ENCODE measurements at places on chromosomes 12 and 14. TPM values are rescaled to one million over a fixed set of nuclear protein-coding genes. Genes with fewer than 3 reads are reported as not detected.

- DNase-seq: no peak
Measured at GRCh38 chr12:116325336-116325664, 47.8 kb upstream of the MED13L start.

C1R gene
- 211 TPM for total RNA-seq

GRCh38 chr12:114656906-114657596 is 26.9 kb downstream of the TBX3 start:
- no peak for DNase-seq

NANOG gene
- 0.17 TPM for total RNA-seq

- DNase-seq: no peak
Measured at GRCh38 chr14:55298500-55298822, 27.2 kb downstream of the FBXO34 start.

DNA sequence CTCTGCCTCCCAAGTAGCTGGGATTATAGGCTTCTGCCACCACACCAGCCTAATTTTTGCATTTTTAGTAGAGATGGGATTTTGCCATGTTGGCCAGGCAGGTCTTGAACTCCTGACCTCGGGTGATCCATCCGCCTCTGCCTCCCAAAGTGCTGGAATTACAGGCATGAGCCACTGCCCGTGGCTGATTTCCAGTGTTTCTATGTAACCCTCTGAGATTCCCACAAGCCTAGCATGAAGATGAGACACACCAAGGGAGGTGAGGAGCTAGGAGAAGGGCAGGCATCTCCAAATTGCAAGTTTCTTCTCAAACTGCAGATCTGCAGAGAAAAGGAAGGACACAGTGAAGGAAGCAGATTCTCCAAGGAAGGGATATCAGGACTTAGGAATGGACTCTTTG is 125.0 kb downstream of the CACNA1C start:
- DNase-seq: no peak

GRCh38 chr12:95548539-95549391 is 2.5 kb downstream of the USP44 start:
- DNase-seq: peak; percentile 35

DNA sequence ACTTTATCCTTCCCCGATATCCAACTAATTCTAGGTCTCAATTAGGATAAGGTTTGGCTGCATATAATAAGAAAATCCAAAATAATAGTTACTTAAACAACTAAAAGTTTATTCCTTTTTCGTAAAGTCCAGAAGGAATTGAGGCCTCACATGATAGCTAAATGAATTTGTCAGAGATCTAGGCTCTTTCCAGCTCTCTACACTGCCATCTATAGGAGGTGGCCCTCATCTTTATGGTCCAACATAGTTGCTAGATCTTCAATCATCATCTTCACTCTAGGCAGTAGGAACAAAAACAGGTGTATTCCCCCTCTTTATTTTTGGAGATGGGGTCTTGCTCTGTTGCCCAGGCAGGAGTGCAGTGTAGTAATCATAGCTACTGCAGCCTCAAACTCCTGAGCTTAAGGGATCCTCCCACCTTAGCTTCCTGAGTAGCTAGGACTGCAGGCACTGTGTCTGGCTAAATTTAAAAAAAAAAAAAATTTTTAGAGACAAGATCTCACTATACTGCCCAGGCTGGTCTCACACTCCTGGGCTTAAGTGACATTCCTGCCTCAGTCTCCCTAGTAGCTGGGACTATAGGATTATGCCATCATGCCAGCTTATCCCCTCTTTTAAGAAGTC is 46.5 kb upstream of the SAV1 start:
- no peak for DNase-seq

DNA sequence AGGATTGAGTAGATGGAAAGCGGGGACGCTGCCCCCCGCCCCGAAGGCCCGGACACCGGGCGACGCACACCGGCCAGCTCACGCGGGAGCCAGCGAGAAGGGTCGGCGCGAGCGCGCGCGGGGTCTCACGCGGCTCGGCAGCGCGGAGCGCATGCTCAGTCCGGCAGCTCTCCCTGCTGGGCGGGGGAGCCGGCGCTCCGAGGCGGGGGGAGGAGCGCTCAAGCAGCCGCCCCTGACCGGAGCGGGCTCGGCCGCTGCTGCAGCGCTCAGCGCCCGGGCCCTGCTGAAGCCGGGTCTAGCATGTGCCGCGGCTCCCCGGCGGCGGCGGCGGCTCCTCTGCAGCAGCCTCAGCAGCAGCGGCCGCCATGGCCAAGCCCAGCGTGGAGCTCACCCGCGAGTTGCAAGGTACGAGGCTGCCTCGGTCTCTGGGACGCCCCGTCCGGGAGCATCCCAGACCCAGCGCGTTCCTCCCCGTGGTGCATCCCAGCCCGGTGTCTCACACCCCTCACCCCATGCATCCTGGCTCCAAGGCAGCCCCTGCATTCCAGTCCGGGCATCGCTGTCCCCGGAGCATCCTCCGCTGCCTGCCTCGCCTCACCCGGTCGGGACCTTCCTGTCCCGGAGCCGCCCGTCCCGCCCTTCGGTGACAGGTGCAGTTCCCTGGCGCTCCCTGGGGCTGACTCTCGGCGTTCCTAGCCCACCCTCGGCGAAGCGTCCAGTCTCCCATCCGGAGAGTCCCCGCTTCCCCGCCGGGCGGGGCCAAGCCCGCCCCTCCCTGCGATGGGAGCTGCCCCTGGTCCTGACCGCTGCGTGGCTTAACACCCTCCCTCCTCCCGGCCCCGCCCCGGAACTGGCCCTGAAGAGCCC is at the start of gene CARMIL3:
Gene CARMIL3 (plus strand): TSS at position 221 of the 867 bp plus-strand sequence. CDS start 145 bp downstream, at position 366.
- peak; percentile 58 for DNase-seq

YBX3 gene
- 9.2 TPM for total RNA-seq

SLC10A1 gene
- 1.1 TPM for total RNA-seq

FSCB gene
- not detected for total RNA-seq

PPFIA2 gene
- total RNA-seq: 0.05 TPM

SLC25A47 gene
- total RNA-seq: 454 TPM

ABCD4 gene
- 33.6 TPM for total RNA-seq

BATF gene
- total RNA-seq: 2.1 TPM

GRCh38 chr12:113346353-113346752 is 11.4 kb upstream of the SLC8B1 start:
- DNase-seq: no peak

GRCh38 chr12:19596434-19597166 is 157.3 kb downstream of the AEBP2 start:
- no peak for DNase-seq

DNA sequence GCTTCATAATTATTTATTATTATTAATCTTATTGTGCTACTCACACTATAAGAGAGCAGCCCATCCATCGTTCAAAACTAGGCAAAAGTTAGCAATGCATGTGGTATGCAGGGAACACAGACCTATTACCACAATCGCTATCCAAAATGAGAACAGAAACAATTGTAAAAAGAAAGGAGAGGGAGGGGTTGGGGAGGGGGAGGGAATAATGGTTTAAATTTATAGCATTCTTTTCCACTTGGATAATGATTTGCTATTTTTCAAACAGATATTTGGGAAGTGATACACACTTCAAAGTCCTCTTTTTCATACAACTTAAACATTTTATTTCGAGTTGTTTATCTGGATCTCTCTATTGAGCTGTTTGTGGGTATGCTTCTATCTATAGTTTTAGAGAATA is 248.6 kb upstream of the SOX5 start:
- DNase-seq: no peak

PPM1H gene
- 5.7 TPM for total RNA-seq

BCL2L2 gene
- total RNA-seq: 28.0 TPM

DENND5B gene
- 12.5 TPM for total RNA-seq

RASSF9 gene
- 1.0 TPM for total RNA-seq

DNA sequence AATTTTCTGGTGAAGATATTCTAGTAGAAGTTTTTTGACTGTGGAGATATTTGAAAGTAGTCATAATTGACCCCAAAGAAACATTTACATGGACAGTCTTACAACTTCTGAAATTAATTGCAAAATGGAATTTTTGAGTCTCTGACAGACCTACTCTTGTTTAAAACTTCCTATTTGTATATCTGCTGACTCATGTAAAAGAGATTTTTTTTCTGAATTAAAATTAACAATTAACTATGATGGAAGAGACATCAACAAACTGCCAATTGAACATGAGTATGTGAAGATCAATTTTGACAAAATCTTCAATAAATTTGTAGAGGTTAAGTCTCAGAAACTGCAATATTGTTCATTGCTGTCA is 108.5 kb upstream of the MAX start:
- no peak for DNase-seq

EIF2S1 gene
- total RNA-seq: 84.6 TPM

GRCh38 chr14:104212206-104213095 is 74.1 kb downstream of the KIF26A start:
- no peak for DNase-seq

DNA sequence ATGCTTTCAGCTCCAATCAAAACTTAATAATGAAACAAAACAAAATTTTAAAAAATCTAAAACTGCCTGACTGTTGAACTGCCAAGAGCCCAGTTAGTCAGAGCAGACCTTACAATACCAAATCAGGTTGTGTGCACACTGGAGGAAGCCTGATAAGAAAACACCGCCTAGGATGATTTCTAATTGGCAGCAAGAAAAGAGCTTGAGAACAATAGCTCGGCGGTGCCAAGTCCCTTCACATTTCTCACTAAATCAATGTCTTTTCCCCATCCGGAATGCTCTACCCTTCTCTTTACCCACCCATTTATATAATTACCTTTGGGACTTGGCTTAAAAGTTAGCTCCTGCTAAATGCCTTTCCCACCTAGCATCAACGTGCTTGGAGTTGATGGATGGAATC is 256.7 kb downstream of the C12orf75 start:
- DNase-seq: no peak

- DNase-seq: no peak
Measured at GRCh38 chr12:98591209-98591608, 2.3 kb upstream of the SLC25A3 start.

- DNase-seq: no peak
Measured at GRCh38 chr12:20620261-20620660, 74.9 kb upstream of the SLCO1C1 start.

- no peak for DNase-seq
Measured at GRCh38 chr12:3061059-3061458, 16.1 kb upstream of the TSPAN9 start.

GRCh38 chr14:102020058-102020971 is 55.9 kb downstream of the DYNC1H1 start:
- DNase-seq: no peak

PRIMA1 gene
- total RNA-seq: 0.08 TPM

ACSM4 gene
- not detected for total RNA-seq

- no peak for DNase-seq
Measured at GRCh38 chr14:90603336-90603735, 206.5 kb downstream of the CALM1 start.

RITA1 gene
- total RNA-seq: 10.6 TPM

PMEL gene
- total RNA-seq: 4.5 TPM

FAM222A gene
- total RNA-seq: 2.2 TPM

TSHR gene
- not detected for total RNA-seq

PIANP gene
- not detected for total RNA-seq

- DNase-seq: no peak
Measured at GRCh38 chr14:88831284-88831683, 6.8 kb downstream of the TTC8 start.

GRCh38 chr12:120071493-120072020 is 45.0 kb downstream of the RAB35 start:
- no peak for DNase-seq

GRCh38 chr12:79555028-79555925 is 135.5 kb downstream of the PAWR start:
- no peak for DNase-seq

HSPA2 gene
- 5.6 TPM for total RNA-seq

- DNase-seq: no peak
Measured at GRCh38 chr14:74627076-74627475, 15.0 kb upstream of the LTBP2 start.

- no peak for DNase-seq
Measured at GRCh38 chr14:90820958-90821357, 4.7 kb upstream of the TTC7B start.

MYH6 gene
- 0.17 TPM for total RNA-seq

- DNase-seq: no peak
Measured at GRCh38 chr14:70897464-70897863, 9.8 kb upstream of the PCNX1 start.

A2M gene
- total RNA-seq: 2,199 TPM

DNA sequence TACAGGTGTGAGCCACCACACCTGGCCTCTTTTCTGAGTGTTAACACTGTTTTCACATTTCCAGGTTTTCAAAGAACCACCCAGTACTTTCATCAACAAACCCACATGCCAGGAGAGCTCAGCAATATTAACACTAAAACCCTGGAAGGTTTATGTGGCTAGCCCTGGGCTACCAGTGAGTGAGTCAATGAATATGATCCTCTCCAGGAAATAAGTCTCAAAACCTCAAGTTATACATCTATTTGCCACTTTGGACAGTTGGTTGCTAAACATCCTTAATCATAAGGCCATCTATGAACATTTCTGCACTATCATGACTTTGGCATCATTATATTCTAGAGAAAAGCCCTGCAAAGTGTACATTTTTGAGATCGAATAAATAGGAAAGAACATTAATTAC is 6.3 kb upstream of the CDKL1 start:
- no peak for DNase-seq
